ENCODE measurements at places on chromosomes 6 and 20.

DNA sequence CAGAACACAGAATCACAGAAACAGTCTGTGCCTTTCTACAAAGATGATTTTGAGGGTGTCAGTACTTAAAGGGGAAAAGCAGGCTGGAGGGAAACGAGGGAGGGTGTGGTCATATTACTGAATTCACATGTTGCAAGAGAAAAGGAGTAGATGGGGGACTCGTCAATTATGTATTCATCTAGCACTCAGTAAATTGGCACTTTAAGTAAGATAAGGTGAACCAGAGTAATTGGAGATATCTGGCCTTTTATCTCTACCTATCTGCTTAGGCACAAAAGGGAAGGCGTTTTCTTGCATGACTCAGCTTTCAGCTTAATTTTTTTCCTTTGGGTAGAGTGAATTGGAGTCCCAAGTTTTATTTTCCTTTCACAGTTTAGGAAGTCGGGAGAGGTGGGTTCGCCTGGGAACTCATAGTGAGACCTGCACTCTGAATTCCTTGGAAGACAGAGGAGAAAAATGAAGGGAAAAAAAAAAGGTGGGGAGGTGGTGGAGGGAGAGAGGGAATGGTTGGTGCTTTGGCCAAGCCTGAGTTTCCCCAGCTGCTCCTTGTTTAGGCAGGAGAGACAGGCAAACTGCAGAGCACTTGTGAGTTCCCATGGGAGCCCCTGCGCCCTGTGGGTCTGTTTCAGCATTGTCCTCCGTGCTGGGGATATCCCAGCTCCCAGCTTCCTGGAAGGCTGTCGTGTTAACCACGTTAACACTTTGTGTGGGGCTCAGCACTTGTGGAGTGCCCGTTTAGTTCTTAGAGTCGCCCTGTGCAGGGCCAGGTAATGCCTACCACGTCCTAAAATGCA is 19.7 kb upstream of the GTSF1L start:
- no peak for DNase-seq

DNA sequence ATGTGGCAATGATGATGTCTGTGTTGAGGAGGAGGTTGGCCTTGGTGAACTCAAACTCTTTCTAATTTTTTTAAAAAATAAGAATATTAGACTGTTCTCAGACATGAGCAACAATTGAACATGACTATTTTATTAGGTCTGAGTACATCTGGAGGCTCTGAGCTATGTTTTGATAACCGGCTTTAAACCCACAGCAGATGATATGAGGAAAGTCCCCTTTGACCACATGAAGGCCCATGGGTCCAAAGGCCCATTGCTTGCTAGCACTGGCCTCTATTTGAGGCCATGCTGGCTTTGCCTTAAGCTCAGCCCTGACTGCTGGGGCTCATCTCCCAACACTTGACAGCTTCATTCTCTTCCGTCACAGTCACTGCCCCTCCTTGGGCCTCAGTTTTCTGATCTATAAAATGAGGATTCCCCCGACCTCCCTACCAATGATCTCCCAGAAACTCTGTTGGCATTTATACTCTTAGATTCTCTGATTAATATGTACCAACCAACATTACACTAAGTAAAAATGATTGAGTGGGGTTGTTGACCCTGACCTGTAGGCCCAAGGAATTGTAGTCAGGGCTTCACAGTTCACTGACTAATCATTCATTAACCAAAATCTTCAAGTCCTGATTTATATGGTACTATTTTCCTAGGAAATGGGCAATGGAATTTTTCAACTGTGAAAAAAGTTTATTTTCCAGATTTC is 23.9 kb upstream of the TINAG start:
- DNase-seq, result no peak

DNA sequence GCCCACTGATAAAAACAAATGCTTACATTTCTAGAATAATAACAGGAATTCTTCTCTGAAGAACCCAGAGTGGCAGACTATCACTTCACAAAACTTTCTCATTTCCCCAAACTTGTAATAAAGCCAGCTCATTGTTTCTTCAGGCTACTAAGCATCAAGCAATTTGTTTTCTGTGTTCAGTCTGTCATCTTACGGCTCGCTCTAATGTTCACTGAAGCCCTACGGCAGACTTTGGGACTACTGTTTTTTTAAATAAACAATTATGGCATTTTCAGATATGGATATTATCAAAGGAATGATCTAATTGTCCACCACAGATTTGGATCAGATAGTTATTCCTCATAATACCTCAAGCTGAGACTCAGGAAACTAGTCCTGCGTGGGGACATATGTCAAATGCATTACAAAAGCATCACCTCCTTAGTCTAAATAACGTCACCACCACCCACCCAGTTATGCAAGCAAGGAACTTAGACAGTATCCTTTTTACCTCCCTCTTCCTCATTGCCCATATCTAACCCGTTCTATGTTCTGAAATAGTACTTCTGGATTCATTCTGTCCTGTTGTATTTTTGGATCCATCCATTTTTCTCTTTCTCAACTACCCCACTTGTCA is 415.1 kb downstream of the PLCB1 start:
- DNase-seq, result no peak

GRCh38 chr6:121652223-121652622 is 216.8 kb downstream of the GJA1 start:
- DNase-seq, result no peak

DNA sequence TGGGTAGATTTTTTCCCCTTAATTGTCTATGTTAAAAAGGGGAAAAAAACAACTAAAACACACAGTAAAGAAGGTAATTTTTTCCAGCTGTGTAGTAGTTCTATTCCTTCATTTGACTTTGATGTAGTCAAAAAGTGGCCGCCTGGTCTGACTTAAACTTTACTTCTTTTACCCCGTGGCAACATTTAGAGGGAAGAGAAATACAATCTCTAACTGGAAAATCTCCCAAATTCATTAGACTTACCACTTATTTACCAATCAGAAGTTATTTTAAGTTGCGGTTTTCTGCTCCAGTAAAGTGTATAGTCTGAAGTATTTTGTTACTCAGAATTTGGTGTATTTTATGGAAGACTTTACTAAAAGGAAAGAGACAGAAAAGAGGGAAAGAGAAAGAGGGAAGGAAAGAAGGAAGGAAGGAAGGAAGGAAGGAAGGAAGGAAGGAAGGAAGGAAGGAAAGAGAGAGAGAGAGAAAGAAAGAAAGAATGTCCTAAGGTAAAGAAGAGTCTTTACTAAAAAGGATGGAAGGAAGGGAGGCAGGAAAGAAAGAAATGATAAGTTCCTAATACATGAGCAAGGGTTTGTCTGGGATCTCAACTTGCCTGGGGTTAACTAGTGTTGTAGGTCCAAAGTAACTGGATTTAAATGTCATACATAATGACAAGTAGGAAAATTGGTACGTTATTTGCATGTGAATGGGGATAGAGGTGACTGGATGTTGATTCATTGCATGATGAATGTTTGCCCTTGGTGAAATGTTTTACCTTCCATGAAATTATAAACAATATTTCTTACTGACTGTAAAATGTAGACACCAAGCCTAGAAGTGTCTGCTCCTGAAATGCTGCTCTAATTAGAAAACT is 135.1 kb downstream of the SAMD5 start:
- DNase-seq, result no peak

- DNase-seq, result no peak
Measured at GRCh38 chr20:40591536-40591935, 97.5 kb downstream of the MAFB start.

DNA sequence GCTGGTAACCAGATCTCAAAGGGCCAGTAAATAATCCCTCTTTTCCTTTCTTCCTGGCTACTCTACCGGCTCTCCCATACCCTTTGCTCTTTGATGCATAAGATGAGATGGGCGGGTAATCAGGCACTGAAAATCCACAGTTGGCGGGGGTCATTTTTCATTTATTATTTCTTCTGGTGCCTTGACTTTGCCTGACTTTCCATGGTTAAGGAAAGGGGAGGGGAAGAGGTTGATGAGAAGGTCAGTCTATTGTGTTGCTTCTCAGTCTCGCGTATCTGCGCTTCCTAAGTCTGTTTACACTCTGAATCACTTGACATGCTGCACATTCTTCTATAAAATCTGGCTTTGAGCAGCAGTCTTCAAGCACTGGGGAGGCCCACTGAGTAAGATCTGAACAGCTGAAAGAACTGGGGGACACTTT is 121.1 kb upstream of the HDGFL1 start:
- no peak for DNase-seq

DNA sequence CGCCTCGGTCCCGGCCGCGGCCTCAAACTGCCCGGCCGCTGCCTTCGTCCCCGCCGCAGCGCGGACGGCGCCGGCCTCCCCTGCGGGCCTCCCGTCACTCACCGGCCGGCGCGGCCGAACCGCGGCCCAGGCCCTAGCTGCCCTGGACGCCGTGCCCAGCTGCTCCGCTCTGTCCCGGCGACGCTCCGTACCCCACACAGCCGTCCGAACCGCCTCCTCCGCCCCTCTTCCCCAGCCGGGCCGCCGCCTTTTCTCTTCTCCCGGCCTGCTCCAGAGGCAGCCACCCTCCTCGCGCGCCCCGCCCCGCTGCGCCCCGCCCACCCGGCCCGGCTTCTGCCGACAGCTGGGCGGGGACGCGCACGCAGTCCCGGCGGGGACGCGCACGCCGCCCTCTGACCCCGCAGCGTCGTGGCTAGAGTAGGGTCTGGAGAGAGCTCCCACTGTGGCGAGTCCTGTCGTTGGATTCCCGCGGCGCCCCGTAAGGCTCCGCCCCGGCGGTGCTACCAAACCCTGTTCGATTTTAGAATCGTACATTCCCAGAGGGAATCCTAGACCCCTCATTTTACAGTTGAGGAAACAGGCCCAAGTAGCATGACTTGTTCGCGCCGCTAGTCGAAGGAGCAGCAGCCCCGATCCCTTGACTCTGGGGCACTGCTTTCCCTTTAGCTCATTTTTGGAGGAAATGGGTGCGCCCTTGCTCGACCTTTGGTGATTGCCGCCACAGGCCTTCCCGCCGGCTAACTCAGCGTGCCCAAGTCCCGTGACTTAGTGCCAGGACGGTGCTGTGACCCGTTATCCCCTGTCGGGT is at the start of gene FBXO30:
TSS of gene FBXO30 (minus strand) at position 295 of the 808 bp plus-strand sequence. CDS start 8,390 bp downstream, outside the sequence.
- peak; percentile 83 for DNase-seq
